ENCODE measurements at places on chromosomes 16 and 17.

DNA sequence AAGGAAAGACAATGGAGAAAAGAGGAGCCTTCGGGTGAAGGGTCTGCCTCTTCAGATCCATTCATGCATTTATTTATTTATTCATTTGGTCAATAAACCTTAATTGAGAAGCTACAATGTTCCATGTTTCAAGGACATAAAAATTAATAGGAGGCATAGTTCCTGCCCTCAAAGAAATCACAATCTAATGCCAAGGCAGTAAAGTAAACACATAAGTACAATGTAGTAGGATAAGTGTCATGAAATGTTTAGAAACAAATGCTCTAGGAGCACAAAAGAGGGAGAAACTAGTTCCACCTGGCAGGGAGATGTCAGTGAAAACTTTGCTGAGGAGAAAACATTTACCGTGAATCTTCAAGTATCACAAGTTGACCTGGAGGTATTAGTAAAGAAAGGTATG is 103.5 kb upstream of the NOG start:
- ATAC-seq: no peak

GRCh38 chr17:48869821-48870318 is 22.7 kb upstream of the ATP5MC1 start:
- no peak for ATAC-seq

DNA sequence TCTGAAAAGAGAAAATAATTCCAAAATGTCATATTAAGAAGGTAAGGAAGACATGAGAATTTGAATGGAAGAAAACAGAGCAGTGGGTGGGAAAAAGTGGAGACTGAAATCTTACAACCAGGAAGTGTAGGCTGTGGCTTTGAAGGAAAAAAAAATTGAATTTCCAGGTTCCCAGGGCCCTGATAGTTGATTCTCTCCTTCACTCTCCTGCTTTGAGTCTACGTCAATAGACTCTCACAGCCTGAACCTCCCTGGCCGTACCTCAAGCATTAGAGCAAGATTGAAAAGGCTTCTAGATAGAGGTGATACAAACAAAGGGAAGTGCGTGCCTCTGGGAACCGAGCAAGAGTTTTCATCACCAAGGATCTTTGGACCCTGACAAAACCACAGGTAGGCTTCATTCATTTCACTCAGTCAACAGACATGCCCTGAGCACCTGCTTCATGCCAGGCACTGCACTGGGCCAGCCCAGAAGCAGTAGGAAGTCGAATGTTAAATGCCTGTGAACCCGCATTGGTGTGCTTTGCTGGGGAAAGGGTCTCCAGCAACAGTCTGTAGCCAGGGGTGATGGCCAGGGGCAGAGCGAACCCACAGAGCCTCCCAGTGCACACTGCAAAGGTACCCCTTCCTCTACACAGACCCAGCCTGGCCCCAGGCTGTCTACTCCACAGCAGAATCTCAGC is 163.9 kb downstream of the SLC39A11 start:
- ATAC-seq: no peak

- ATAC-seq: peak; percentile 1
Observed at GRCh38 chr17:38509772-38510420, 81.6 kb downstream of the ARHGAP23 start.

- ATAC-seq: no peak
Observed at GRCh38 chr16:57409065-57409464, 4.5 kb downstream of the CCL17 start.

- ATAC-seq: peak; percentile 25
Observed at GRCh38 chr17:73142872-73143381, 21.9 kb upstream of the SSTR2 start.

- ATAC-seq: no peak
Observed at GRCh38 chr16:19524616-19525384, 1.1 kb downstream of the CCP110 start.

- no peak for ATAC-seq
Observed at GRCh38 chr17:57810721-57811637, 38.9 kb downstream of the MRPS23 start.

- ATAC-seq: no peak
Observed at GRCh38 chr16:85983606-85984230, 84.8 kb downstream of the IRF8 start.

DNA sequence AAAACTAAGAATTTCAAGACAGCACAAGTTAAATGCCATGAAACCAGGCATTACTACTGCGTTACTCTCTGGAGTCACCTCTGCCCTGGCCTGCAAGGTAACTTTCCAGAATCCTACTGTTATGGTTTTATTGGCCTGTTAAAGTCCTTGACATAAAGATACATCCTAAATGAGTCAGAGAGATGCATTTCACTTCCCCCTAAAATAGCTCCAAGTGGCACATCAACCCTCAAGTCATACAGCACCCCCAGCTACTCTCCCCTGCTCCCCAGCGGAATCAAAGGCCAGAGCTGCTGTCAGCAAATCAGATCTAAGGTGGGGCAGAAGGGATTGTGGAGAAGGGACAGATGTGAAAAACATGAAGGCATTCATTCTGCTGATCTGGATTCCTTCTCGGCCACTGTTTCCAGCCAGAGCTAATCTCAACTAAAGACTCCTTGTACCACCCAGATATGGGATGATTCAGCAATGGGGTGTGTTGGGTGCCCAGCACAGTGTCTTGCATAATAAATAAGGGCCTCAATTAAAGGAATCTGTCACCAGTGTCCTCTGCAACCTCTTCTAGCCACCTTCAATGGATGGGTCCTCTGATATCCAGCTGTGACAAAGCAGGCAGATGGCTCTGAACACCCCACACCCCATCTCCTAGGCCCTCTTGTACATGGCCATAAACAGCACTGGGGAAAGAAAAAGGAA is 8.5 kb upstream of the CCL1 start:
- no peak for ATAC-seq

- no peak for ATAC-seq
Observed at GRCh38 chr17:73104450-73104849, 12.0 kb upstream of the SLC39A11 start.

DNA sequence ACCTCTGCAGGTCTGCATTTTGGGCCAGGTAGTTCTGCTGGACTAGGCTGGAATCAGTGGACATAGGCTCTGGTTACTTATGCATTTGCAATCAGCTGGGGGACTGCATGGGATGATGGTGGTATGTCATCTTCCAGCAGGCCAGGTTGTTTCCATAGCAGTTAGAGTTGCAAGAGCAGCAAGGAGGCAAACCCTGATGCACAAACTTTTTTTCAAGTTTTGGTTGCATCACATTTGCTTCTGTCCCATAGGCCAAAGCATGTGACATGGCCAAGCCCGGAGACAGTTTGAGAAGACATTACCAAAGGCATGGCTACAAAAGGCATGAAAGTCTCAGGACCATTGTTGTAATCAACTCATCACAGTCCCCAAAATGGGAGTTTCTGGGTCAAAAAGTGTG is 58.2 kb downstream of the PRKCB start:
- ATAC-seq: no peak

GRCh38 chr17:7740481-7741001 is 23.0 kb downstream of the DNAH2 start:
- no peak for ATAC-seq

GRCh38 chr16:11572301-11572995 is 14.3 kb downstream of the LITAF start:
- ATAC-seq: no peak

- ATAC-seq: no peak
Observed at GRCh38 chr17:45789874-45790273, 5.8 kb downstream of the CRHR1 start.

DNA sequence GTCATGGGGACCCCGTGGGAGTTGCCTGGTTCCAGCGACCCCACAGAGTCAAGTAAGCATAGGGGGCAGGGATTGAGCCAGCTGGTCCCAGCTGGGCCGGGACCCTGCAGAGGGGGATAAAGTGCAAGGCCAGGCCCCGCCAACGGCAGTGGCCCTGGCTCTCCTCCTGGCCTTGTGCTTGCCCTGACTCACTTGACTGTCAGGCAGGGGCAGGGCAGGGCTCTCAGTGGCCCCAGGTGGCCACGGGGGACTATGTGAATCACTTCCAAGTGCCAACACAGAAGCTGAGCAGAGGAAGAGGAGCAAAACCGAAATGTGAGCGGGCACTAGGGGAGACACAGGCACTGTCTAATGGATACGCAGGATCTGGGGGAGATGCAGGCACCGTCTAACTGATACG is 21.6 kb upstream of the NCBP3 start:
- ATAC-seq: no peak

DNA sequence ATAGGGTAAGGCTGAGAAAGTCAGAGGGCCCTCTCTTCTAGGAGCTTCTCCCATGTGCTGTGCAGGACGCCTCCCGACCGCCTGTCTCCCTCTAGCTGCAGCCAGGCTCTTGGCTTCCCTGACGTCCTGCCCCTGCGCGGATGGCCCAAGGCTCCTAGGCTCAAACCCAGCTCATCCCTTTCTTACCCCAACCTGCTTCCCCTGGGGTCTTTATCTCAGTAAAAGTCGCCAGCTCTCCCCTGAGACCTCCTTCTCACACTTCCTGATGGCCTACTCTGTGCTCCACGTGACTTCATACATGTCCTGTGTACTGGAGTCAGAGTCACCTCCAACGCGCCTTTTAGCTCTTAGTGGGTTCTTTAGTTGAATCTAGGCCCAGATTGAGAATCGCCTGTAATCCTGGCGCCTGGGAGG is 1.1 kb upstream of the ZNF747 start:
- peak; percentile 79 for ATAC-seq

GRCh38 chr17:41296846-41297245 is 5.8 kb downstream of the KRTAP29-1 start:
- no peak for ATAC-seq

- peak; percentile 84 for ATAC-seq
Observed at GRCh38 chr17:72296456-72296855, 175.6 kb downstream of the SOX9 start.

GRCh38 chr16:89402962-89403361 is 87.4 kb downstream of the ANKRD11 start:
- no peak for ATAC-seq

DNA sequence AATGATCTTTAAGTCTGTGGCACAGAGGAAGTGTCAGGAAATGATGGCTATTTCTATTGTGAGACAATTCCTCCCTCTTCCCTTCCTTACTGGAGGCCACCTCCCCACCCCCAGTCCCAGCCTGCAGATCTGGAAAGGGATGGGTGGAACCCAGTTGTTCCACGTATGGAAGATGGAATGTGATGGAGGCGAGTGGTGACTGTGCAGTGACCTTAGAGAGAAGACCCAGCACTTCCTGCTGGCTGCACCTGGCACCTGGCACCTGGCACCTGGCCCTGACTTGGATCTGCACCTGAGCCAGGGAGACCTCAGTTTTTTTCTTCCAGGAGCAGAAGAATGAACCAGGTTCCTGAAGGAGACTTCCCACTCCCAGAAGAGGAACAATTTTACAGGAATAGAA is 33.0 kb upstream of the TMC5 start:
- peak; percentile 70 for ATAC-seq

- peak; percentile 76 for ATAC-seq
Observed at GRCh38 chr16:1481906-1482835, 6.6 kb downstream of the PTX4 start.

- ATAC-seq: no peak
Observed at GRCh38 chr16:13298666-13299065, 397.3 kb downstream of the SHISA9 start.

DNA sequence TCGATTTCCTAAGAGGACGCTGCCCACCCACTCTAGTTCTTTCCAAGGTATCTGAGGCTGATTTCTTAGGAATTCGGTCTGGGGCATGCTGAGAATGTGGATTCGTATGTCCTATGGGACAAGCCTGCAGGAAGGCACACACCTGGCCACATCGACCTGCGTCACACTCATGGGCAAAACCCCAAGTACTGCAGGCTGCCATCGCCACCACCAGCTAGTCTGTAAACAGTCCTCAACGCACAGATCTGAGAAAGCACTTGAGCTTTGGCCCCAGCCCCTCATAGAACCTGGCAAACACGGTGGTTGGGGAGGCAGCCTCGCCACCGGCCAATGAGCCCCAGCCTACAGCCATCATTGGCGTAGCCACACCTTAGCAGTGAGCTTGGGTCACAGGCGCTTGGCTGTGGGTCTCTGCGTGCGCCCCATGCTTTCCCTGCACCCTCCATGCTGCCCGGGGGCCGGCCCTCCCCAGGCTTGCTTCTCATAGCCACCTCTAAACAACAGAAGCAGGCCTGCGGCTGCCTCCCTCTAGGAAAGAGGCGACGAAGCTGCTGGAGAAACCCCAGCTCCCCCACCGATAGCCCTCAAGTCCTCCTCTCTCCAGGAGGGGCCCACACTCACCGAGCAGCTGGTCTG is 75.1 kb downstream of the ZNF778 start:
- no peak for ATAC-seq

- no peak for ATAC-seq
Observed at GRCh38 chr17:69547947-69548346, 133.4 kb downstream of the MAP2K6 start.

DNA sequence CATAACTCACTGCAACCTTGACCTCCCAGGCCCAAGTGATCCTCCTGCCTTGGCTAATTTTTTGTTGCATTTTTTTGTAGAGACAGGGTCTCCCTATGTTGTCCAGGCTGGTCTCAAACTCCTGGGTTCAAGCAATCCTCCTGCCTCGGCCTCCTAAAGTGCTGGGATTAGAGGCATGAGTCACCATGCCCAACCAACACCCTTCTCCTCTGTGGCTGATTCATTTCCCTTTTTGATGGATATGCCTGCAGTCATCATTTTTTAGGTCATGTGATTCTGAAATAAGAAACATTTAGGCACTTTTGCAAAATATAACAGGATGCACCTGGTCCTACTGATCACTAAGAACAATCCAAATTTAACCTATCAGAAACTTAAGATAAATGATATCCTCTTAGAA is 44.0 kb upstream of the YPEL2 start:
- ATAC-seq: no peak

DNA sequence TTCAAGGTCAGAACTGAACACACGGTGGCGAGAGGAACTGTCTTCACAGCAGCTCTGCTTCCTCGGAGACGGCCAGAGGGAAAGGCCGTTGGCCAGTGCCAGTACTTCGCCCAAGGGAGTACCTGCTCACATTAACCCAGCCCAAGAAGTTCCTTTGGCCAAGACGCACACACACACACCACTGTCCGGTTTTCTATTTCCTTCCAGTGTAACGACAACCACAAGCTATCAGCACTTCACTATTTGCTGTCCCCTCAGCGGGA is 744 bp upstream of the GGNBP2 start:
- peak; percentile 2 for ATAC-seq

- no peak for ATAC-seq
Observed at GRCh38 chr16:57675741-57676551, 7.8 kb downstream of the ADGRG3 start.

- ATAC-seq: peak; percentile 88
Observed at GRCh38 chr16:72291531-72291981, 119.6 kb upstream of the PMFBP1 start.

- ATAC-seq: no peak
Observed at GRCh38 chr17:42530952-42531454, 5.0 kb upstream of the NAGLU start.

- peak; percentile 5 for ATAC-seq
Observed at GRCh38 chr16:27449434-27450195, 47.6 kb downstream of the IL21R start.

GRCh38 chr17:66527335-66527734 is 224.9 kb downstream of the PRKCA start:
- no peak for ATAC-seq
